Ecto neural progenitor cell (in vitro differentiated cells): ENCODE measurements at places on chromosomes 1 and 21.

DNA sequence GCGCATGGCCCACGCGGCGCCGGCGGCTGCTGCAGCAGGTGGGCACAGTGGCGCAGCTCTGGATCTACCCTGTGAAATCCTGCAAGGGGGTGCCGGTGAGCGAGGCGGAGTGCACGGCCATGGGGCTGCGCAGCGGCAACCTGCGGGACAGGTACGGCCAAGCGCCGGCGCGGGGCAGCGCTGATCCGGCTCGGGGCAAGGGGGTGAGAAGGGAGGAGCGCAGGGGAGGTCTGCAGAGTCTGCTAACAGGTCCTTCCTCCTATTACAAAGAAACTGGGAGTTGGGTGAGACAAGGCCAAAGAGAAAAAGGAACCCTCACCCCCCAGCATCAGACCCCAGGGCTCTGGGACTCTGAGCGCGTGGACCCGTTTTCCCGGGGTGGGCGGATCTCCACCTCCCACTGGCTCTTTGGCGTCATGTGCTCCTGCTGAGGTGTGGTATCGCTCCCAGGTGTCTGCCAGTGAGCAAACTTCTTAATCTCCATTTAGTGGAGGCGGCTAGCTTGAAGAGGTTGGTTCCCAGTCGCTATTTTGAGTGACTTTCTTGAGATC lies 431 bp downstream of the MTARC1 start:
- no peak for DNase-seq

- DNase-seq, result no peak
Observed at GRCh38 chr1:112431038-112431437, 35.0 kb downstream of the CTTNBP2NL start.

GRCh38 chr1:203473281-203473680 lies 2.3 kb upstream of the PRELP start:
- no peak for DNase-seq

- peak; percentile 45 for DNase-seq
Observed at GRCh38 chr1:910311-910880, 13.3 kb upstream of the SAMD11 start.

DNA sequence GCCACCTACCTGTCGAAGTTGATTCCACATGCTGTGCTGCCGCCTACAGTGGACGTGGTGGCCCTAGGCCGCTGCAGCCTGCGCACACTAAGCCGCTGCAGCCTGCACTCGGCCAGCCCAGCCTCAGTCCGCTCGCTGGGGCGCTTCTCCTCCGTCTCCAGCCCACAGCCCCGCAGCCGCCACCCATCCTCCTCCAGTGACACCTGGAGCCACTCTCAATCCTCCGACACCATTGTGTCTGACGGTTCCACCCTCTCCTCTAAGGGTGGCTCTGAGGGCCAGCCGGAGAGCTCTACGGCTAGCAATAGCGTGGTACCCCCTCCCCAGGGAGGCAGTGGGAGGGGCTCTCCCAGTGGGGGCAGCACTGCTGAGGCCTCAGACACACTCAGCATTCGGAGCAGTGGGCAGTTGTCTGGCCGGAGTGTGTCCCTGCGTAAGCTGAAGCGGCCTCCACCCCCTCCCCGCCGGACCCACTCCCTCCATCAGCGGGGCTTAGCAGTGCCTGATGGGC lies 46.9 kb downstream of the YARS1 start:
- DNase-seq, result no peak

- DNase-seq, result no peak
Observed at GRCh38 chr1:106621853-106622252, 434.6 kb upstream of the PRMT6 start.

- DNase-seq, result no peak
Observed at GRCh38 chr1:157700305-157700704, 264 bp downstream of the FCRL3 start.

DNA sequence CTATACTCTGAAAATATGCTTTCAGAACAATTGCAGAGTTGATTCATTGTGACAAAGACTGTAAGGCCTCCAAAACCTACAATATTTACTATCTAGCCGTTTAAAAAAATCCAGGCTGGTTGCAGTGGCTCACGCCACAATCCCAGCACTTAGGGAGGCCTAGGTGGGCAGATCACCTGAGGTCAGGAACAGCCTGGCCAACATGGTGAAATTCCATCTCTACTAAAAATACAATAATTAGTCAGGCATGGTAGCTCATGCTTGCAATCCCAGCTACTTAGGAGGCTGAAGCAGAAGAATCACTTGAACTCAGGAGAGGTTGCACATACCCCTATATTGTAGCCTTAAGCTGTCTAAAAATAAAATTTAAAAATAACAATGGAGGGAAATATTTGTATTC lies 5.3 kb upstream of the TFF2 start:
- DNase-seq, result no peak

DNA sequence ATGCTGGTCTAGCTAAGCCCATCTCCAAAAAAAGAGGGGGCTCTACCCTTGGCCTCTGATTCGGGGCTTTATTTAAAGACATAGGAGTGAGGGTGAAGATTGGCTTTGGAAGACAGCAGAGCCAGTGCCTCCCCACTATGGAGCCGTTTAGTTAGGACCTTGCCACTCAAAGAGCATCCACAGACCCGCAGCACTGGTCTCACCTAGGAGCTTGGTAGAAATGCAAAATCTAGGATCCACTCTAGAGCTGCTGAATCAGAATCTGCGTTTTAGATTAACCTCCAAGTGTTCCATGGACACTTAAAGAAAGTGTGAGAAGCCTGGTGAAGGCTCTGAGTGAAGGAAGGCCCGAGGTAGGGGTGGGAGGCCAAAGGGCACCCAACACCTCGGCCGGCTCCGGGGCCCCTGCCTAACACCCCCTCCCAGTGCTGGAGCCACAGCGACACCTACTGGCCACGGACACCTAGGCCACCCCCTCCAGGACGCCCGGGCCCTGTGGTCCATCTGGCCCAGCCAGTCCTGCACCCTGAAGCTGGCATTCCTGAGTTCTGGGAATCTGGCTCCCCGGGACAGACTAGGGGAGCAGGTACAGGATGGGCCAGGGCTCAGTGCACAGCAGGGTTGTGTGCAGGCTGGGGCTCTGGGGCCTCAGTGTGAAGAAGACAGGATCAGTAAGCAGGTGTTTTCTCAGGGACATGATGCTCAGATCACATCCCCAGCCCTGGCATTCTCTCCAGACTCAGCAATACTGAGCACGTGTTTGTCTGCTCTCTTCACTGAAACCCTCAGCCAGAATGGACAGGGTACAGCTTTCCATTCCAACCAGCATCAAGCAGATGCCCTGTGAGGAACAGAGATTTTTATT lies 79.2 kb downstream of the TMEM53 start:
- peak; percentile 90 for DNase-seq

GRCh38 chr1:8423269-8423691 lies 105.4 kb downstream of the SLC45A1 start:
- no peak for DNase-seq

- DNase-seq, result no peak
Observed at GRCh38 chr1:177210071-177210470, 39.3 kb downstream of the BRINP2 start.

DNA sequence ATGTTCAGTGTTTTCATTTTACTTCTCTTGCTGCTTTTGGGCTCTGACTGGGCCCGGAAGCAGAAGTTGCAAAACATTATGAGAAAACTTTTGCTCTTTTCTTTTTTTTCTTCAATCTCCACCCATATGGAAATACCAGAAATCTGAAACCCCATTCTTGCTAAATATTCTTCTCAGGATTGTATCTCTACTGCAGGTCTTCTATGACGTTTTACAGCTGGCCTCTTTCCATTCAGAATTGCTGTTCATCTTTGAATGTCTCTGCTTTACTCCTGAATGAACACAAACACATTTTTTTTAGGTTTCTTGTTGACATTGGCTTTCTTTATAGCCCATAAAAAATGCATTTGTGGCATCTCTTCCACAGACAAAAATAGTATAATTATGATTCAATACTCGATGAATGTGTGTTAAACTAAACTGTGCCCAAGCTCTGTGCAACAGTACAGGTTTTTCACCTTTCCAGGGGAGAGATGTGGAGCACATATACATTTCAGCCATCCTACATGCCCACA lies 18.8 kb downstream of the PTPRC start:
- no peak for DNase-seq

- no peak for DNase-seq
Observed at GRCh38 chr1:3380469-3380868, 74.0 kb upstream of the ARHGEF16 start.

DNA sequence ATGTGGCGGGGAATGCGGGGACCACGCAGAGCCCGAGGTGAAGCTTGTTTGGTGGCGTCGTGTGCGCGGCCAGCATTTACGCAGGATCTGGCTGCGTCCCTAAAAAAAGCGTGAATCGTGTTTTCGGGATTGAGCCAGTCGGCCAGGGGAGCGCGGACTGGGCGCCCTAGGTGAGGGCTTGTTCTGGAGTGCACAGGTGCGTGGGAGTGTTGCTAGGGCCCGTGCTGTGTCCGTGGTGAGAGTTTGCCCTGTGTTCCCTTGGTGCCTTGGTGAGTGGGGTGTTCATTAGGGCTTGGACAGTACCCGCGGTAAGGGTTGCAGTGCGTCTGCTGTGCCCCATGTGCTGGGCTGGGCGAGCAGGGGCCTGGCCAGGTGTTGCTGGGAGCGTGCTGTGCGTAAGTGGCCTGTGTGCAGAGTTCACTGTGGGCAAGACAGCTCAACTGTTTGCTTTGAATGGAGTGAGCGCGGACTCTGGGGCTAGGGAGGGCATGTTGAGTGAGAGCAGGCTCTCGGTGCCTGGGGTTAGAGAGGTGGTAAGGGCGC lies 673 bp downstream of the CD46 start:
- no peak for DNase-seq

DNA sequence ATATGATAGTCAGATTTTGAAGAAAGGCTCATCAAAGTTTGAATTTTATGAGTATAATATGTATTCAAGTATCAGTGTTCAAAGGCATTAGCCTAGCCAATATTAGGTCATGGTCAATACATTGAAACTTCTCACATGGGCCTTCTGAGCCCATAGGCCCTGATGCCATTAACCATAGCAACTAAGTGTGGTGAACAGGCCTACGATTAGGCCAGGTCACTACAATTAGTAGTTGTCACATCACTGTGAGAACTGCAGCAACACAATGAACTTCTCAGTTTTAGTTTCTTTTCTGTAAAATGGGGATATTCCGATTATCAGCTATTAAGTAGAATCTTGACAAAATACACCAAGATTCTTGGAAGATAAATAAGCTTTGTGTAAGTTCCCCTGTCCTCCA lies 30.0 kb downstream of the CELF3 start:
- DNase-seq, result no peak

- DNase-seq, result no peak
Observed at GRCh38 chr1:114718661-114719423, 2.3 kb upstream of the NRAS start.

DNA sequence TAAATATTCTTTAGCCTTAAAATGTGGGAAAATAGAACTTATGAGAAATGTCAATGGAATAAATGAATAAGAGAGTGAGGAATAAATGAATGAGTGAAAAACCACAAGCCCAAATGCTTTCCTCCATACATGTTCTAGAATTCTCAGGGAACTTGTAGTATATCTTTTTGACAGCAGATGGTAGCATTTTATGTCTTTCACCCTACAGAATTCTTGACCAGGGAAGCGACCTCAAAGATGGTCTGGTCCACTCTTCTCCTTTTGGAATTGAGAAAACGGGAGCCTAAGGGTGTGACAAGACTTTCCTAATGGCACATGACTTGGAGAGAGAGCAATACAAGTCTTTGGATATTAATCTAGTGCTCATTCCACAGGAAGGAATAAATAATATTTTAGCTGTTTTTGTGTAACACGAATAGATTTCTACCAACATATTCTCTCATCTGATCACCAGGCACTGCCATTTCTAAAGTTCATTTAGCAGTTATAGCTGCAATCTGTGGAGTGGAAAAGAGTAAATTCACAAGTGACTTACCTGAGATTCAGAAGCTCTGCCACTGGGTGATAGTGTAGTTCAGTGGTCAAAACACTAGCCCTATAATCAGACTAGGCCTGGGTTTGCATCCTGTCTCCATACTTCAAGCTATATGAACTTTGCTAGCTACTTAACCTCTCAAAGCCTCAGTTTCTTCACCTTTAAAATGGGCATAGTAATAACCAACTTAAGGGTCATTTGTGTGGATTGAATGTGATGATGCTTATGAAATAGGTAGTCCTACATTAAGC lies 15.0 kb upstream of the F5 start:
- DNase-seq, result no peak

- DNase-seq, result no peak
Observed at GRCh38 chr1:156281281-156281680, 1.3 kb downstream of the SMG5 start.

GRCh38 chr1:246417152-246417812 lies 89.8 kb downstream of the SMYD3 start:
- DNase-seq, result no peak

DNA sequence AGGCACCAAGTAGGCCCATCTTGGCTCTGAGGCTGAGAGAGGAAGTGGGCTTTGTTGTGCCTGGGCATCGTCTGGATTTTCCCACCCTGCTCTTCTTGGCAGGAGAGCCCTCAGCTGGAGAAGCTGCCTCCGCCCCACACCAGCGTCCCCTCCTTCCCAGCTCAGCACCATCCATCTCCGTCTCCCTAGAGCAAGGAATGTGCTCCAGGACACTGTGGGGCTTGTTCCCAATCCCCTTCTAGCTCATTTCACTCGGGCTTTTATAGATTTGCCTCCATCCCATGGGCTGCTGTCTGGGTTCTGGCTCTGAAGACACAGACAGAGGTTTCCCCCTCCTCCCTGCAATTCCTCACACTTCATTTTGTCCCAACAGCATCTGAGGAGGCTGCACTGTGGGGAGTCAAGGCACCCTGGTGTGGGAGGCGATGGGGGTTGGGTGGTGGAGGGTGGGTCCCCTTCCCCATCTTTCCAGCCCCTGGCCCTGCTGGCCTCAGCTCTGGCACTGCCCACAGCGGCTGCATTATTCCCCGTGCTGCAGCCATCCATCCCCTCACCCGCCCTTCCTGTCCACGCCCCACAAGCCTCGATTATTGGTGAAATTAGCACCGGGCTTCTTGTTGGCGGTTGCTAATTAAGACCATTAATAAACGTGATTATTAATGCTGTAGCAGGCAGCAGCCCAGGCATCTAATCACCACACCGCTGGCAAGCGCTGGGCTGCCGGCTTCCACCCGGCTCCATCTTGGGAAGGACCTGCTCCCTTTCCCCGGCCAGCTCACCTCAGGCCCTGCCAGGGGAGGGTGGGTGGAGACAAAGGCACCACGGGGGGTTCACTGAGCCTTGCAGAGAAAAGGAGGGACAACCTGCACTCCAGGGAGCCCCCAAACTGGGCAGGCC lies 21.7 kb downstream of the RHBG start:
- no peak for DNase-seq

DNA sequence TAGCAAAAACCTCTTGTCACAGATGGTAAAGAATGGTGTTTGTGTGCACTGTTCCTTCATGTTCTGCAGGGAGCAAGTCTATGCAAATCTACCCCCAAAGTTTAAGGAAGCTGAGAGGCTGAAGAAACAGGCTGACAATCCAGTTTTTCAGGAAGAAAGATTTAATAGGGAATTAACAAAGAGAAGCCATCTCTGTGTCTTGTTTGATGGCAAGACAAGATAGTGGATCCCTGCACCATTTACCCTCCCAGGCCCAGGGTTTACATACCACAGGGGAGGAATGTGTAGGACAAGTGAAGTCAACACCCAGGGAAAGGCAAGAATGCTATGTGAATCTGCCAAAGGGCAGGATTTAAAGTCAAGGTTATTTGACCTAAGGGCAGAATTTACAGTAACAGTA lies 48.1 kb upstream of the FNBP1L start:
- DNase-seq, result no peak

GRCh38 chr1:207646171-207646570 lies 1.2 kb downstream of the CR1L start:
- no peak for DNase-seq
